Stimulated activated CD8-positive, alpha-beta memory T cell treated with anti-CD3 and anti-CD28 coated beads, Interleukin-2, amount 100 ng/mL, for 48 hours (primary cell): ENCODE measurements at places on chromosomes 2 and 18.

DNA sequence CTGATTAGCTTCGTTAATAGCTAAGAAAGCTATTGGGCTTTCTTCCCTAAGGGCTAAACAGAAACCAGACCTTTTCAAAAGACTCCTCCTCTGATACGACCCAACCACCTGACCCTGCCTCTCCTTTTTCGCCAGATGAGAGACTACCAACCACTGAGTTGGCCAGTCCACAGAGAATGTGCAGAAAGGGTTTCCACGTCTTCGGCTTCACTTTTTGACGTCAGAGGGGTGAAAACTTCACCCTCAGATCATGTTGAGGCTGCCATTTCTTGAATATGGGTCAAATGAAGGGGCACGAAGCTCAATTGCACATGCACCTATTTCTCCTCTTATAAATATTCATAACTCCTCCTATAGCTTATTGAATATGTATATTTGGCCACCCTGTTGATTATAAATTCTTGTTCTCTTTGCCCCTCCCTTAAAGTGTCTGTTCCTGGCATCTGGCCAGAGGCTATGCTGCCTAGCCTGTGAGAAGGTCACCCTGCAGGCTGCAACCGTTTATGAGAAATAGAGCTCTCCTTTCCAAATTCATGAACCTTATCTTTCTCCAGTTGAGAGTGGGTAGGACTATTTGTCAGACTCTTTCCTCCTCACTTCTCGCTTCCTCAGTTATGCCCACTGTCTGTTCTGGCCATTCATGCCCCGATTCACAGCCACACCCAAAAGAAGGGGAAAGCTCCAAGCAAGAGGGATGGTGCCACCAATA is 301.6 kb downstream of the STK39 start:
- no peak for DNase-seq

GRCh38 chr2:240745962-240746361 is 54.3 kb downstream of the AQP12A start:
- no peak for DNase-seq

GRCh38 chr2:161814008-161814660 is 189.9 kb downstream of the SLC4A10 start:
- DNase-seq = no peak

DNA sequence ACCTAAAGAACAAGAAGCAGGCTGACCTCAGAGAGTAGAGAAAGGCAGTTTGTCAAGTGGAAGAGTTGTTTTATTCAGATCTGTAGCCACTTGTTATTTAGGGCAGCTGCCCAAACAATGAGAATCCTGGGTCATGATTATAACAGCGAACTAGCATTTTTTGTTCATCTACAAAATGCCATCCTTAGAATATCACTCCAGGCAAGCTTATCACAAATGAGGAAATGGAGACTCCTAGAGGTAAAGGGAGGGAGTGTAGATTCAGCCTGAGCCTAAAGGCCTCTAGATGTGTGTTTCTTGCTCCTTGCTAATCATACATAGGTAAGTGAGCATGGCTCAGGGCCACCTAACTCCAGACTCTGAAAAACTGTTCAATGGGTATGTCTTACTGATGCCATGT is 126.1 kb downstream of the HNMT start:
- DNase-seq = no peak

DNA sequence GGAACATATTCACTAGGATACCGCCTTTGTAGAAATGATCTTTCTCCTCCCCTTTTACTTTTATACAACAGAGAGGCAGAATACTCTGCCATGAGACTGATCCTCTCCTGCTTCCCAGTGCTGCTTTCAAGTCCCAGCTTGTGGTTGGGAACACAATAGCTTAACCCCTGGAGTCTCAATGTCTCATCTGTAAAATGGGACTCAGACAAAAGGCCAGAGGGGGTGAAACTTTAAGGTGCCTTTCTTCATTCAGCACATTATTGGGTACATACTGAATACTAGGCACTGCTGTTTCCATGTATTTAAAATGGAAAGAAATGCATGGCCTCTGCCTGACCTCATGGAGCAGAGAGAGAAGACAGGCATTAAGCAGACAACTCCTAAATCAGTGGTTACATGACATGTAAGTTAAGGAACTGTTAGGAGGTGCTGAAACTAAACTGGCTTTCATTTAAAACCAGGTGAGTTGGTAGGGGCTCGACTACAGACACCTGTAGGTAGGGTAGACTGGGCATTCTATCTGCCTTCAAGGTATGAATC is 53.8 kb downstream of the MAP4K4 start:
- DNase-seq = no peak

DNA sequence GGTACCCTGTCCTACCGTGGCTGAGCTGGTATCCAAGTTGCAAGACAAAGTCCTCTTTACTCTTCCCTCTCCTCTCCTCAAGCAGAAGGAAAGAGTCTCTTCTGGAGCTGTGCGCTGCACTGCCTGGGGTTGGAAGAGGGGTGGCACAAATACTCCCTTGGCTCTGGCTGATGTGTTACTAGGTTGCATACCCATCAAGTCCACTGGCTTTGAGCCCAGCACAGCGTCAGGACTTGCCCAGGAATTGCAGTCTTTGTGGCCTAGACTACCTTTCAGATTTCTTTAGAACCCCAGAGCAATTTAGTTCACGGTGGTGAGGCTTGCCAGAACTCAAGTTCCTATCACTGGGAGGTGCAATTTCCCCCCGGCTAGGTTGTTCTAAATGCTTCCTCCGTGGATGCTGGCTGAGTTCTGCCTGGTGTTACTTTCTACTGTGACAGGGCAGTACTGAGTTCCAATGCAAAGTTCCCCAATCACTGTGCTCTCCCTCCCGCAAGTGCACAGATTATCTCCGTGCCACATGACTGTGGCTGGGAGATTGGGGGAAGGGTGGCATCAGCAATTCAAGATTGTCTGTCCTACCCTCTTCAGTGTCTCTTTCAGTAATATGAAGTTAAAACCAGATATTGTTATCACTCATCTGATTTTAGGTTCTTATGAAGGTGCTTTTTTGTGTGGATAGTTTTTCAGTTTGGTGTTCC is 13.4 kb downstream of the MYO3B start:
- DNase-seq = no peak

GRCh38 chr2:101770726-101771125 is 73.2 kb downstream of the MAP4K4 start:
- DNase-seq = no peak

DNA sequence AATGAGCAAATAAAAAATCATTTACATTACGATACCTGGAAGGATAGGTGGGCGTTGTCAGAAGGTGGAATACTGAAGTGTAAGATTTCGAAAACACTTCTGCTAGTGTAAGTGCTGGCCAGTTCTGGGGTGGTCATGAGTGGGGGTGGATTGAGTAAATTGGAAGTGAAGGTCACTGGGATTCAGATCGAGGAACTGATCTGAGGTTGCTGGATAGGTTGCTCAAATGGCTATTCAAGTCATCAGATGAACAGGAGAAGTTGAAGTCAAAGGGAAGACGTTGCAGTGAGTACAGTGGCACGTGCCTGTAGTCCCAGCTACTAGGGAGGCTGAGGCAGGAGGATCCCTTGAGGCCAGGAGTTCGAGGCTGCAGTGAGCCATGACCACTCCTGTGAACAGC is 95.7 kb downstream of the MALT1 start:
- DNase-seq = no peak

DNA sequence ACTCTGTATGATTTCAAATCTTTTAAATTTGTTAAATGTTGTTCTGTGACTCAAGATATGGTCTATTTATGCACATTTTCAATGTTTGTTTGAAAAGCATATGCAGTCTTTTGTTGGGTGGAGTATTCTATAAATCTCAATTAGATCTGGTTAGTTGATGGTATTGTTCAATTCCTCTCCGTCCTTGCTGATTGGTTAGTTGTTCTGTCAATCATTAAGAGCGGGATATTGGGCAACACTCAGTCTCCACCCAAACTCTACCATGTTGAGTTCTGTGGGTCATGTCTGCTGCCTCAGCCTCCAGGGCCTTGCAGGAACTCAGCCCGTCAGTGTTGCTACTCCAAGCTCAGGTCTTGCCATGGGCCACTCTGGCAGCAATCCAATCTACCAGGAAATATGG is 118.9 kb downstream of the VWA3B start:
- no peak for DNase-seq

- no peak for DNase-seq
Observed at GRCh38 chr2:223069465-223069864, 17.5 kb downstream of the KCNE4 start.

DNA sequence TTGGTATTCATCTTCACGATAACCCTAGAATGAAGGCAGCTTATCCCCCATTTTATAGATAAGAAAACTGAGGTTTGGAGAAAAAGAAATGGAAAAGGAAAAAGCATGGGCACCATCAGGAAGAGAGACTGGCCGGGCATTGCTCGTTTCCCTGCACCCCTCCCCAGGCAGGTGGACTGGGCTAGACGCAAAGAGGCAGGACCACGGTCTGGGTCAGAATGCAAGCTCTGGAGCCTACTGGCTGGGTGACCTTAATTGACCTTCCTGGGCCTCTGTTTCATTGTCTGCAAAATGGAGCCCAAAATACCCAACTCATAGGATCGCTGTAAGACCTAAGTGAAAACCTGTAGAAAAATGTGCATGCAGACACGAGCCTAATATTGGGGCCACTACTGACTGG is 135.3 kb upstream of the GLI2 start:
- no peak for DNase-seq

DNA sequence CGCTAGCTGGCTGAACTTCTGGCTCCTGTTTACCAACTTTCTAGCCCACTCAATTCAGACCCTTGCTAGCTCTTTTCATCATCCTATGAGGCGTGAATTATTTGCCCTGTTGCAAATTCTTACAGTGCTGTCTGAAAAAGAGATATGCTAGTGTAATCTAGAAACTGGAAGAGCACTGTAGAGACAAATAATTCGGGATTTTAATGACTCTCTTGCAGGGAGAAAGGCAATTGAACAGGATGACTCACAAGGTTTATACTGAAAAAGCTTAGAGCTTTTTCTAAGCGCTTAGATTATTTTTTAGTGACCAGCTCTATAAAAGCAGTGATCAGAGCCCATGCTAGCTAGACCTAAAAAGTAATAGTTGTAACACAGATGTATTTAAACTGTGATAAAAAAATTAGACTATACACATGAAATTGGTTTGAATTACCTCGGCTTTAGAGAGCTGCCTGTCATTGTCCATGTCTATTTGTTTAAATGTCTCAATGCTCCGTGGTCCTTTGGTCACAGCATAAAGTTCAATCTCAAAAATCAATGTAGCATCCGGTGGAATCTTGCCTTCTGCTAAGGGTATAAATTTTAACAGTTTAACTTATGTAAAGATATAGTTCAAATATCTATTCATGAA is 9.1 kb downstream of the FKBP7 start:
- no peak for DNase-seq

- no peak for DNase-seq
Observed at GRCh38 chr2:39519886-39520285, 82.8 kb upstream of the MAP4K3 start.

GRCh38 chr2:73640946-73641766 is 1.1 kb downstream of the NAT8 start:
- DNase-seq = no peak

- no peak for DNase-seq
Observed at GRCh38 chr2:67945056-67945455, 117.7 kb downstream of the C1D start.

GRCh38 chr18:12532661-12533060 is 124.9 kb downstream of the PRELID3A start:
- no peak for DNase-seq

GRCh38 chr2:98026927-98027522 is 31.3 kb upstream of the TMEM131 start:
- no peak for DNase-seq

DNA sequence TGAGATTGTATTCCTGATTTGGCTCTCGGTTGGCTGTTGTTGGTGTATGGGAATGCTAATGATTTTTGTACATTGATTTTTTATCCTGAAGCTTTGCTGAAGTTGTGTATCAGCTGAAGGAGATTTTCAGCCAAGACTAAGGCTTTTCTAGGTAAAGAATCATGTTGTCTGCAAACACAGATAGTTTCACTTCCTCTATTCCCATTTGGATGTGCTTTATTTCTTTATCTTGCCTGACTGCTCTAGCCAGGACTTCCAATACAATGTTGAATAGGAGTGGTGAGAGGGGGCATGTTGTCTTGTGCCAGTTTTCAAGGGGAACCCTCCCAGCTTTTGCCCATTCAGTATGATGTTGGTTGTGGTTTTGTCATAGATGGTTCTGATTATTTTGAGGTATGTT is 90.4 kb downstream of the CYP26B1 start:
- no peak for DNase-seq

GRCh38 chr18:78113136-78113939 is 863.7 kb downstream of the GALR1 start:
- DNase-seq = no peak

DNA sequence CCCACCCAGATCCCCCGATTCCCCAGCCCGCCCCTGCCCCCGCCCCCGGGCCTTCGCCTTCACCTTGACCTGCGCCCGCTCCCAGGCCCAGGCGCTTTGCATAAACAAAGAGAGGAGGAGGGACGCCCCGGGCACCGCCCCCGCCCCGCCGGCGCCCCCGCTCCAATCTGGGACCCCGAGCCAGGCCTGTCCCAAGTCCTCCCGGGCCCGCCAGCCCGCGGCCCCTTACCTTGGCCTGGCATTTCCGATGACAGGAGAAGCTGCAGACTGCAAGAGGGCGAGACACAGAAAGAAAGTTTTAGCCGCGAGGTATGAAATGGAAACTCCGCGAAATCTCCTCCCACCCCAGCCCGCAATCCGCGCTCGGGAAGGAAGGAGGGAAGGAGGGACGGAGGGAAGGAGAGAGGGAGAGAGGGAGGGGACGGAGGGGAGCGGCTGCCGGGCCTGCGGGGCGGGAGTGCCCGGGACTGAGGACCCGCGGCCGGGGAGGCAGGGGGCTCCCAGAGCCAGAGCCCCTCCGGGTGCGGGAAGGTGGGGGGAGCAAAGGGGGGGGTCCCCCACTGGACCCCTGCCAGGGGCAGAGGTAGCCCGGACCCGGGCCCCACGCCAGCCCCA is 24.2 kb downstream of the TNS1 start:
- no peak for DNase-seq

DNA sequence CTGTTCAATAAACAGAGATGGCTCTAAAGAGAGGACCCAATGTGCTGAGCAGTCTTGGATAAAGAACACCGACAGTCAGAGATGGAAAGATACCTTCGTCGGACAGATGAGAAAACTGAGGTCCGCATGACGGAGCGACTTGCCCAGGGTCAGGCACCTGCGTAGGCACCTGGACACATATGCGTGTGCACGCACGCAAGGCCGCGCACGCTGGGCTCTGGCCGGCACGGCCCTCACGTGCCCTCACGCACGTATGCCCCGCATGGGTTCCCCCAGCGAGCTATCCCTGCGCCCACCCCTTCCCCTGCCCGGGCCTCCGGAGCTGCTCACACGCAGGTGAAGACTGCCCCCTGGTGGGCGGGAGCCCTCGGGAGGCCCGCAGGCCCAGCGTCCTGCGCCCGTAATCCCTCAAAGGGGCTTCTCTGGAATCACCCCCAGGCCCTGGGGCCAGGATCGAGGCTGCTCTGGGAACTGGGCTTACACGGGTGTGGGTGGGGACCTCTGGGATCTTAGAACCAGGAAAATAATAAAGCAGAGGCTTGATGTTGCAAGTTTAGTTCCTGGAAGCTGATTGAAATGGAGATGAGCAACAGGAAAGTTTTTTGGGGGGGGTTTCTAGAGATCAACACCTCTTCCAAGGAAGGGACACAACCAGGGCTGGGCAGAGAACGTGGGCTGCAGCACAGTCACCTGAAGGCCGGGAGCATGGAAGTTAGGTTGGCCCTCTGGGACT is 246.3 kb downstream of the TNS1 start:
- DNase-seq = peak; percentile 74
